ENCODE measurements at places on chromosomes 2 and 18.

GRCh38 chr2:38823386-38823785 lies 45.4 kb downstream of the GEMIN6 start:
- H3K27ac ChIP-seq = no peak overlapping the region
- no peak for DNase-seq
- no peaks in the 10 kb centered on the region for H3K4me1 ChIP-seq

DNA sequence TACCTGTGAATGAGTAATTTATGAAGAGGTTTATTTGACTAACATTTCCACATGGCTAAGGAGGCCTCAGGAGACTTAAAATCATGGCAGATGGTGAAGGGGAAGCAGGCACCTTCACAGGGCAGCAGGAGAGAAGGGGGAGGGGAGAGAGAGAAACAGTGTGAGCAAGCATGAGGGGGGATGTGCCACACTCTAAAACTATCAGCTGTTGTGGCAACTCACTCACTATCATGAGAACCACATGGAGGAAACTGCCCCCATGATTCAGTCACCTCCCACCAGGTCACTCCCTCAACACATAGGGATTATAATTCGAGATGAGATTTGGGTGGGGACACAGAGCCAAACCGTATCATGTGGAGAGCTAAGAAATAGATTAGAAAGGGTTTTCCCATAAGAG lies 309.0 kb downstream of the RDH14 start:
- H3K4me1 ChIP-seq = no peaks in the 10 kb centered on the region
- no peaks in the 10 kb centered on the region for H3K36me3 ChIP-seq
- no peaks in the 10 kb centered on the region for H3K27me3 ChIP-seq
- DNase-seq = no peak
- no peak overlapping the region for H3K4me3 ChIP-seq

DNA sequence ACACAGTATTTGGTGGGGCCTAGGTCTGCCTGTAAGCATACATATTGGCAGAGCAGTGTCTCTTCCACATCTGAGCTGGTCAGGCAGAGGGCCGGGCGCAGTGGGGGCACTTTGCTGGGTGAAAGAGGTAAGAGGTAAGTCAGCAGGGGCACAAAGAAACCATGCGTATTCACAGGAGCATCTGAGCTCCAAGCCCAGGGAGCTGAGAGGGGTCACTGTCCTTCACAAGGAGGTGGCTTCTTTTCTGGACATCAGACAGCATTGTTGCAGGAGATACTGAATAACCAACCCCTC lies 201.7 kb downstream of the AGAP1 start:
- H3K27me3 ChIP-seq = no peaks in the 10 kb centered on the region
- H3K27ac ChIP-seq = no peak overlapping the region
- H3K4me3 ChIP-seq = no peak overlapping the region
- no peaks in the 10 kb centered on the region for H3K36me3 ChIP-seq
- no peaks in the 10 kb centered on the region for H3K4me1 ChIP-seq

DNA sequence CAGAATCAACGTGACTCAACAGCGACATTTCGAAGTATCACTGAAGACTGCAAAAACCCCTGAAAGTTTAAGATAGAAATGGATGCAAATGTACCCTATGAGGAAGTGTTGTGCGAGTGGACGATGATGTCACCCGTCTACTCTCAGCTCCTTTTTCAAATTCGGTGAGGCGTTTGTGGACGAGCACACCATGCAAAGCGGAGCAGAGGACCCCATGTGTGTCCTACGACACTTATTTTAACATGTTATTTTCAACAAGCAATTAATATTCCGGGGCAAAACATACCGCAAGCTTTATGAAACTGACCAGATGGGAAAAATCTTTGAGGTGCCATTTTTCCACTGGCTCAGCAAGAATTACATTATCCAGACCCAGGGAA lies 2.0 kb downstream of the PXDN start:
- H3K27me3 ChIP-seq = no peaks in the 10 kb centered on the region
- DNase-seq = peak; percentile 51
- peaks cover 29% of the 10 kb centered on the region for H3K4me1 ChIP-seq
- peaks cover 2% of the 10 kb centered on the region for H3K36me3 ChIP-seq
- peak overlapping the region; percentile 92 for H3K27ac ChIP-seq

DNA sequence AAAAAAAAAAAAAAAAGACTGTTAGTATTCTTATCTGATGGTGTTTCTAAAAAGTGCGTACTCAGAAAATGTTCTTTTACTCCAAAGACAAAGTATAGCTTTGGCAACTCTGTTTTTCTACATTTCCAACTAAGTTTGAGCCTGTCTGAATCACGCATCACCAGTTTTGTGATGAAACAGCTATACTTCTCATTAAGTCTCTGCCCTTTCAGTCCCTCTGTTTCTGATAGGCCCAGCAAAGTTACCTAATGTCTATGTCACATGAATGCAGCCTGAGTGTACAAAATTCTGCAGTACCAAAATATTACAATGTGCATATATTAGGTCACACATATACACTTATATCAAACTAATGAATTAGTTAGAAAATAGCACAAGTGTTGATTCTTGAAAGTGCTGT lies 22.4 kb downstream of the TWSG1 start:
- no peaks in the 10 kb centered on the region for H3K27me3 ChIP-seq
- DNase-seq = no peak
- no peak overlapping the region for H3K4me3 ChIP-seq
- H3K4me1 ChIP-seq = no peaks in the 10 kb centered on the region
- no peak overlapping the region for H3K27ac ChIP-seq
- no peaks in the 10 kb centered on the region for H3K36me3 ChIP-seq

DNA sequence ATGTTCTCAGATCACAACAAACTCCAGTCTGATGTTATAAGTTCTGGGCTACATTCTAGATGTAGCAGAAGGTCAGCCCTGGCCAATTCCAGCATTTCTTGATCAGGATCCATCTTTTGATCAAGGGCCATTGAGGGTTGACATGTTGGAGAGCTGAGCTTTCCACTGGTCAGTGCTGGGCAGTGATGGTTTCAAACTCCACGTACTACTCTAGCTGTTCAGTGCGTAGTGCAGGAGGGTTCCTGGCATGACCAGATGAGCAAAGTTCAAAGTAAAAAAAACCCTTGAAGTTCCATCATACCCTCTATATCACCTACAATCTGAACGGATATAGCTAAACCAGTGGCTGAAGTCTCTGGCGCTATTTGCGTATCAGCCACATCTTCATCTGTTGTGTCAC lies 210.4 kb upstream of the OSR1 start:
- no peaks in the 10 kb centered on the region for H3K27me3 ChIP-seq
- DNase-seq = no peak
- peaks cover 8% of the 10 kb centered on the region for H3K4me1 ChIP-seq
- no peak overlapping the region for H3K27ac ChIP-seq

GRCh38 chr2:3108105-3108504 lies 269.5 kb downstream of the EIPR1 start:
- H3K36me3 ChIP-seq = no peaks in the 10 kb centered on the region
- H3K4me3 ChIP-seq = no peak overlapping the region
- H3K27ac ChIP-seq = no peak overlapping the region

GRCh38 chr2:159907909-159908308 lies 109.9 kb upstream of the CD302 start:
- no peak overlapping the region for H3K4me3 ChIP-seq
- H3K27ac ChIP-seq = no peak overlapping the region
- H3K36me3 ChIP-seq = no peaks in the 10 kb centered on the region
- DNase-seq = no peak
- peaks cover 12% of the 10 kb centered on the region for H3K27me3 ChIP-seq

- no peak overlapping the region for H3K27ac ChIP-seq
- peaks cover 9% of the 10 kb centered on the region for H3K4me1 ChIP-seq
- no peak for DNase-seq
Measured at GRCh38 chr2:12045864-12046291, 299.4 kb downstream of the LPIN1 start.

GRCh38 chr2:54287532-54287931 lies 31.5 kb upstream of the TSPYL6 start:
- no peak for DNase-seq
- no peaks in the 10 kb centered on the region for H3K27me3 ChIP-seq
- H3K4me1 ChIP-seq = no peaks in the 10 kb centered on the region
- H3K36me3 ChIP-seq = no peaks in the 10 kb centered on the region

DNA sequence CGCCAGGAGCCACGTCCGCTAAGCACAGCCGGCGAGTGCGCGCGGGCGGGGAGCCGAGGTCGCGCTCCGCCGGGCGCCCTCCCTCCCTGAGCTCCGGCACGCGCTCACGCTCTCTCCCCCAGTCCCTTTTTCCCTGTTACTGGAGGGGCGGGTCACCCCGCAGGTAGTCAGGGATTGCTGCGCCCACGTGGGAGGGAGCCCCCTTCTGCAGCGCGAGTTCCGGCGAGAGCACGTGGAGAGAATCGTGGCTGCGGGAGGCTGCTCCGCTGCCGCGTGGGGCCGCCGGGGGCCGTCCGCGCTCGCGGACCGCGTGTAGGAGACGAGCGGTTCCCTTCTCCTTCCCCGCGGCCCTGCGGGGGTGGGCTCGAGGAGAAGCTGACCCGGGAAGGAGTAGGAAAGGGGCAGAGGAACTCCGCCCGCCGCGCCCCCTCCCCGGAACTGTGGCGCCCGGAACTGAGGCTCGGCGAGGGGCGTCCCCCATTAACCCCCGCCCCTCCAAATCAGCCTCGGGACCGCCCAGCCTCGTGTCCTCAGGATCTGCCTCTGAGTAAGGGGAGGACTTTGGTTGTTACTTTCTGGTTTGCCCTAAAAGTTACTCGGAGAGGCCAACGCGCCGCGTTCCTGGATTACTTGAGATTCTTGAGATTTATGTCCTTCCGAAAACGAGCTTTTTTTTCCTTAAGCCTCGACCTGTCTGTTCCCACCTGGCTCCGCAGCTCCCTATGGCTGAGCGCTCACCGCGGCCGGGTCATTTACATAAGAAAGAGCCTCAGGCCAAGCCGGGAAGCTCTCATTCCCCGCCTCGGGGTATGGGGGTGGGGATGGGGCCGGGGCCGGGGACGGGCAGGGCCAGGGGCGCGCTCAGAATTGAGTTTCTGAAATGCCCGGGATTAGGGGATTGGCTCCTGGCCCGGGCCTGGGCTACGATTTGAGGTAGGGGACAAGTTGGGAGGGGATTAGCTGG lies 1.1 kb downstream of the HK2 start:
- peak; percentile 42 for DNase-seq
- H3K4me3 ChIP-seq = peak overlapping the region; percentile 80
- no peaks in the 10 kb centered on the region for H3K27me3 ChIP-seq
- H3K27ac ChIP-seq = peak overlapping the region; percentile 82
- H3K36me3 ChIP-seq = no peaks in the 10 kb centered on the region

GRCh38 chr18:79006106-79006795 lies 26.6 kb downstream of the SALL3 start:
- no peak overlapping the region for H3K4me3 ChIP-seq
- DNase-seq = no peak
- H3K36me3 ChIP-seq = no peaks in the 10 kb centered on the region
- no peaks in the 10 kb centered on the region for H3K4me1 ChIP-seq
- no peaks in the 10 kb centered on the region for H3K27me3 ChIP-seq
- no peak overlapping the region for H3K27ac ChIP-seq

DNA sequence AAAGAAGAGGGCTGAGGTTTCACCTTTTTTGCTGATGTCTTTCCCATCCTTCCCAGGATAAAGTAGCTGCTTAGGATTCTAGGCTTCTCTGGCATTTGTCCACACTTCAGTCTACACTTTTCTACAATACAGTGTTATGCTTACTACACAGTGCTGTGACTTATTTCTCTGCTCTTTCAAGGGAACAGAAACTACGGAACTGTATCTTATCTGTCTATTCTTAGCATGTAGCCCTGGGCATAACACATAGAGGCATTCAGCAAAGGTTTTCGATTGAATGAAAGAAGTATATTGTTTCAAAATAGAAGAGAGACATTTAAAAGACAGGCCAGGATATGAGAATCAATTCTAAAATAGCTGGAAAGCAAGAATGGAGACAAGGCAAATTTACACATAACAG lies 110.9 kb downstream of the ARHGEF33 start:
- no peaks in the 10 kb centered on the region for H3K27me3 ChIP-seq
- DNase-seq = no peak
- H3K36me3 ChIP-seq = peaks cover 3% of the 10 kb centered on the region
- no peak overlapping the region for H3K4me3 ChIP-seq
- peaks cover 2% of the 10 kb centered on the region for H3K4me1 ChIP-seq
- no peak overlapping the region for H3K27ac ChIP-seq

DNA sequence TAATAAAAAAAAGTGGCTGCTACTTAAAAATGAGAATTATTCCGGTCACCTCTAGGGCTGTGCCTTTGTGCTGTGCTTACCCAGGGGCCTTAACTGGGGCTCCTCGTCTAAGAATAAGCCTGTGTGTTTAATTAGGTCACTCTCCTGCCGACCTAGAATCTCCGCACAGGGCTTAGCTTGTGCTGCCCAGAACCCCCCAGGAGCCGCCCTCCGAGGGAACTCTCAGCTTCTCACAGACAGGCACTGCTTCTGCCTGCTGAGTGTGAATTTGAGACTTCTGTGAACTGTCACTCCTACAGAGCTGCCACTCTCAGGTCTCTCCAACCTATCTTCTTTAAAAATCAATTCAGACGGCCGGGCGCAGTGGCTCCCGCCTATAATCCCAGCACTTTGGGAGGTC lies 11.9 kb upstream of the NT5DC4 start:
- peaks cover 10% of the 10 kb centered on the region for H3K4me1 ChIP-seq
- no peaks in the 10 kb centered on the region for H3K36me3 ChIP-seq
- no peak overlapping the region for H3K4me3 ChIP-seq
- H3K27ac ChIP-seq = no peak overlapping the region

DNA sequence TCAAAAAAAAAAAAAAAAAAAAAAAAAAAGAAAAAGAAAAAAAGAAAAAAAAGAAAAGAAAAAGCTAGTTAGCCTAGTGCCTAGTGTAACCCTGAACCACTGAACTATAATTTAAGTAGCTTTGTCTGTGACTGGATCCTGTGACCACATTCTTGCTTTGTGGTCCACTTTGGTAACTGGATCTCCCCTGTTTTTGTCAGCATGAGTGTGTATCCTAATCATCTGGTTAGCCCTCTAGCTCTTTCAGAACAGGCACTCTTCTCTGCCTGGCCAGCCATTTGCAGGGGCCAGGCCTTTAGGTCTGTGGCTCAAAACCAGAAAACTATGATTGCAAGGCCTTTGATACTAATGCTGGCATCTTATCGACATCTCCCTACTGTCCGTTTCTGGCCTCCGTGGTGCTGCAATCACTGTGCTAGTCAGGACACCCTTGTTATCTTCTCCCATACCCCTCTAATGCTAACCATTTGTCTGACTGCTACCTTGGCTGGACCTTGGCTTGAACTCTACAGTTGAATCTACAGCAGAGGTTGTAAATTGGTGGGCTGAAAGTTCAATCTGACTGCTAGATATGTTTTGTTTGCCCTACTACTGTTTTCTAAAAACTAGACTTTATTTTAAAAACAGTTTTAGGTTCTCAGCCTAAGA lies 40.5 kb downstream of the RBKS start:
- no peak overlapping the region for H3K4me3 ChIP-seq
- DNase-seq = no peak
- H3K4me1 ChIP-seq = no peaks in the 10 kb centered on the region
- H3K36me3 ChIP-seq = no peaks in the 10 kb centered on the region

GRCh38 chr2:152062125-152063091 lies 36.4 kb downstream of the CACNB4 start:
- H3K4me3 ChIP-seq = no peak overlapping the region
- H3K27me3 ChIP-seq = no peaks in the 10 kb centered on the region
- no peaks in the 10 kb centered on the region for H3K36me3 ChIP-seq

DNA sequence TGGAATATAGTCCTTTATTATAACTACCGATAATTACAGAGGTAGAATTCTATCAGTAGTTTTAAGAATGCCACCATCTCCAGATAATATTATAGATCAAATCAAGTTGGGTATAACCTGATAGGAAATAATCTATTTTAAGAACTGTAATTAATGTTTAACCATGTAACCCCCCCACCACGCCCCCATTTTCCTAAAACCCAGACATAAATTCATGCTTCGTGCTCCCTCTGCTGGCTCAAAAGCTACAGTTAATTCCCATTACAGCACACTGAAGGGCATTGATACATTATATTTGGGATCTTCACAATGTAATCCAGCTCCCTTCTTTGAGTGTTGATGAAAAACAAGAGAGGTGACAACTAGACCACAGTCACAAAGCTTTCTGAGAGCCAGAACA lies 228.0 kb upstream of the SMAD7 start:
- DNase-seq = peak; percentile 38
- H3K4me3 ChIP-seq = no peak overlapping the region
- no peak overlapping the region for H3K27ac ChIP-seq
- H3K36me3 ChIP-seq = no peaks in the 10 kb centered on the region
